ENCODE measurements at places on chromosomes 7 and 10.

GRCh38 chr7:125355899-125356298 is 426.3 kb upstream of the POT1 start:
- DNase-seq = no peak

GRCh38 chr10:59281861-59282260 is 80.5 kb downstream of the FAM13C start:
- no peak for DNase-seq

- no peak for DNase-seq
These were observed 54.0 kb downstream of the RAPGEF5 start for GRCh38 chr7:22302951-22303423.

- DNase-seq = no peak
These were observed 134.6 kb upstream of the MGMT start for GRCh38 chr10:129332476-129332875.

GRCh38 chr7:114944745-114945625 is 23.1 kb downstream of the MDFIC start:
- DNase-seq = no peak

All from NCI-H748 treated with DMSO at 0.1 percent for 48 hours (cell line).